ENCODE measurements at places on chromosomes 13 and 19. TPM values are rescaled to one million over a fixed set of nuclear protein-coding genes. Genes with fewer than 3 reads are reported as not detected.

DNA sequence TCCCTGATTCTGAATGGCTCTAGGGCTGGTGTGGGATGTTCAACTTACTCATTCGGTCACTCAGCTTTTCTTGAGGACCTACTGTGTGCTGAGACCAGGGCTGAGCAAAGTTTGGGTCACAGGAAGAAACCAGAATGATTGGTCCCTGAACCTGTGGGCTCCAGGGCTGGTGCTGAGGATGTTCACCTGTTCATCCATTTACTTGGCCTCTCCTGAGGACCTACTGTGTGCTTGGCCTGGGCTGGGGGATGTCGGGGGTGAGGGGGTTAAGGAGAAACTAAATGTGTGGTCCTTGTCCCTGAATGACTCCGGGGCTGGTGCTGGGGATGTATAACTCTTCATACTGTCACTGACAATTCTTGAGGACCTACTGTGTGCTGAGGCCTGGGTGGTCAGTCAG, 10.3 kb downstream of the ZNF835 start:
- H3K27me3 ChIP-seq = no peaks in the 10 kb centered on the region
- no peak overlapping the region for H3K4me3 ChIP-seq
- H3K36me3 ChIP-seq = no peaks in the 10 kb centered on the region
- DNase-seq = no peak
- H3K4me1 ChIP-seq = no peaks in the 10 kb centered on the region

DNA sequence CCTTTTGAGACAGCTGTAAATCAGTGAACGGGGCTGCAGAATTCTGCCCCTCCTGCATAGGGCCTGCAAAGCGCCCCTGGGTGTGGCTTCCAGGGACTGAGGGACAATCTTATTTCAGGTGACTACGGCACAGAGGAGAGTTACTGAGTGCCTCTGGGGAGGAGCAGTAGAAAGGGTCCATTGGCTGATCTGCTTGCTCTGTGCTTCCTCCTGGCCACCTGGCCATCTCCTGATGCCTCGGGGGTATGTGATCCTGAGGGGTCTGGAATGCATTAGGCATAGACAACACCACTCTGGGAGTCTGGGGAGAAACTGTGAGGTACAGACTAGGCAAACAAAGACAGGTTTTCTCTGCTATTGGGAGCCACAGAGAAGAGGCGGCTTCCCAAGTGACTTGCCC, 2.8 kb downstream of the KCTD15 start:
- H3K27me3 ChIP-seq = peaks cover 7% of the 10 kb centered on the region
- no peaks in the 10 kb centered on the region for H3K4me1 ChIP-seq
- no peak for DNase-seq
- no peak overlapping the region for H3K27ac ChIP-seq

DNA sequence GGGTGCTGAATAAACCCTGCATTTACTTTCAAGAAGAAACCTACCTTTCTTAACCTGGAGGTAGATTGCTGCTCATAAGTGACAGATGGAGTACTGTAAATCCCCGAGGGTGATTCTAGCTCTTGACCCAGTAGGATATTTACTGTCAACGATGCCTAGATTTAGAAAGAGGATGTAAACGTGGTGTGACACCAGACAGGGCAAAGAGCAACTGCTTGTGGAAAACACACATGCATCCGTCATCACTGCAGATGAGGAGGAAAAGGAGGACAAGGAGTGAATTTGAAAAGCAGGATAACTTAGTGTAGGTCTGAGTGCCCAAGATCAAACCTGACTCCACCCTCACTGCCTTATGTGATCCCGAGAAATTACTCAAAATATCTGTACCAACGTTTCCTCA, 9.8 kb upstream of the CLN5 start:
- H3K4me1 ChIP-seq = peaks cover 9% of the 10 kb centered on the region
- no peak overlapping the region for H3K27ac ChIP-seq
- peaks cover 47% of the 10 kb centered on the region for H3K27me3 ChIP-seq
- H3K4me3 ChIP-seq = no peak overlapping the region
- DNase-seq = no peak
- no peaks in the 10 kb centered on the region for H3K36me3 ChIP-seq

GRCh38 chr19:49389406-49389805, 1.4 kb downstream of the KASH5 start:
- peaks cover 5% of the 10 kb centered on the region for H3K27me3 ChIP-seq
- H3K27ac ChIP-seq = no peak overlapping the region
- DNase-seq = no peak
- H3K4me1 ChIP-seq = peaks cover 7% of the 10 kb centered on the region
- no peak overlapping the region for H3K4me3 ChIP-seq

DNA sequence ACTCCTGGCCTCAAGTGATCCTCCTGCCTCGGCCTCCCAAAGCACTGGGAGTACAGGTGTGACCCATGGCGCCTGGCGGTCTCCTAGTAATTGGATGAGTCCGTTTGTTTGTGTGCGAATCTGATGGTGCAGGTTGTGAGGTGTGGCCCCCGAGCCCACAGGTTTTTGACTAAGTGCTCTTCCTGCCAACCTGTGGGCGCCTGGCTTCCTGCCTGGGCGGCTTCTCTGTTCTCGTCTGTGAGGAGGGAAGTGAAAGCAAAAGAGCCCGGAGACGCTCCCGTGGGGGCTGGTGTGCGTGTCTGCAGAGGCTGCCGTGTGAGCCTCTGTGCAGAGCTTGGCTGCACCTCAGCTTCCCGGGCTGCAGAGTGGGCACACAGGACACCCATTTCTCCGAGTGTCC, 10.0 kb downstream of the ARHGAP45 start:
- H3K27ac ChIP-seq = peak overlapping the region; percentile 78
- H3K27me3 ChIP-seq = no peaks in the 10 kb centered on the region
- H3K36me3 ChIP-seq = peaks cover 79% of the 10 kb centered on the region
- peak; percentile 95 for DNase-seq

DNA sequence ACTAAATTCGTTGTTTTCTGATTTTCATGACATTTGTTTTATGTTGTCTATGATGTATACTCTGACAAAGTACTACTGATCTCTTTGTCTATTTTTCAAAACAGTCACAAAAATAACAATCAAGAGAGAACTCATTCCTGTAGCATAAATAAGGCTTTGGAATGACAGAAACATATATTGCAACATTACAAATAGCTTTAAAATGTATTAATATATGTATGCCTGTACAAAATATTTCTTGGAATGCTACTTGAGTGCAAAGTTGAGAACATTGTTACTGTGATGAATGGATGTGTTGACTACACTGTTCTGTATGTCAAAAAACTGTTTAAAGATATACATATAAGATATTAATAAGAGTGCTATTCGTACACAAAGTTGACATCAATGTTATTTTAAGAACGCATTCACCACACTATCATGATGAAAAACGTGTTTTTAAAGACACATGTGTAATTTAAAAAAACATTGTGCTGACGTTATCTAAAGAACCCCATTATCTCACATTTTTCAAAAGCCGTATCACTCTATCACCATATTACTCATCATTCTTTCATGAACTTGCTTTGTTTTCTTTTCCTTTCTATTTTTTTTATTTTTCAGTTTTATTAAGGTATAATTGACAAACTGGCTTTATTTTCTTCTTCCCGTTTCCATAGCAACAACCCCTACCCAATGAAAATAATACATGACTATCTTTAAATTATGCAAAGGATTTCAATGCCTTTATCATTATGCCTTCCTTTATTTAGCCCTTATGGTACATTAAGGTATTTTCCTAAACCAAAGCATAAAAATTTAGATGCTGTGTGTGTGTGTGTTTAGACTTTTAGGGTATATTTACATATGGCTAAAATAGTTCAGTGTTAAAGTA, 918.8 kb downstream of the SLITRK1 start:
- no peak overlapping the region for H3K27ac ChIP-seq
- no peak for DNase-seq
- H3K36me3 ChIP-seq = no peaks in the 10 kb centered on the region
- H3K4me3 ChIP-seq = no peak overlapping the region
- H3K27me3 ChIP-seq = no peaks in the 10 kb centered on the region
- no peaks in the 10 kb centered on the region for H3K4me1 ChIP-seq

- peaks cover 3% of the 10 kb centered on the region for H3K27me3 ChIP-seq
- no peaks in the 10 kb centered on the region for H3K36me3 ChIP-seq
- DNase-seq = no peak
These were observed 26.3 kb downstream of the BCAT2 start for GRCh38 chr19:48784527-48784926.

GRCh38 chr13:46171739-46172138, 10.2 kb downstream of the LCP1 start:
- no peak for DNase-seq
- peak overlapping the region; percentile 72 for H3K4me3 ChIP-seq
- H3K27me3 ChIP-seq = no peaks in the 10 kb centered on the region
- H3K27ac ChIP-seq = peak overlapping the region; percentile 94
- H3K36me3 ChIP-seq = peaks cover 82% of the 10 kb centered on the region
- peaks cover 91% of the 10 kb centered on the region for H3K4me1 ChIP-seq

- no peaks in the 10 kb centered on the region for H3K27me3 ChIP-seq
- H3K4me3 ChIP-seq = peak overlapping the region; percentile 92
- DNase-seq = no peak
- peaks cover 65% of the 10 kb centered on the region for H3K36me3 ChIP-seq
- H3K27ac ChIP-seq = peak overlapping the region; percentile 96
These were observed 772 bp downstream of the FAM174C start for GRCh38 chr19:1275976-1276627.

DNA sequence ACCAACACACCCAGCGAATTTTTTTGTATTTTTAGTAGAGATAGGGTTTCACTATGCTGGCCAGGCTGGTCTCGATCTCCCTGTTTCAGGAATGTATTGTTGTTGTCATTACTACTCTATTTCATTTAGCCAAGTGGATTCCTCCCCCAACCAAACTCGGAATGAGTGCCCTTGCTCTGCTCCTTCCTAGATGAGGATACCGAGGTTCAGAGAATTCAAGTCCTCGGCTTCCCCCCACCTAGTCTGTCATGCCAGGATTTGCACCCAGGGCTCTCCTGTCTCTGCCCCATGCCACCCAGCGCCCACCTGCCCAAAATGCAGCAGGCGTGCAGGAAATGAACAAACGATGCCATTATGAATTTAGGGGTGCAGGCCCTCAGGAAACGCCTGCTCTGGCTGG, 3.5 kb upstream of the SPACA4 start:
- H3K4me1 ChIP-seq = no peaks in the 10 kb centered on the region
- DNase-seq = no peak
- no peak overlapping the region for H3K27ac ChIP-seq
- no peaks in the 10 kb centered on the region for H3K27me3 ChIP-seq
- H3K36me3 ChIP-seq = no peaks in the 10 kb centered on the region
- H3K4me3 ChIP-seq = no peak overlapping the region

DNA sequence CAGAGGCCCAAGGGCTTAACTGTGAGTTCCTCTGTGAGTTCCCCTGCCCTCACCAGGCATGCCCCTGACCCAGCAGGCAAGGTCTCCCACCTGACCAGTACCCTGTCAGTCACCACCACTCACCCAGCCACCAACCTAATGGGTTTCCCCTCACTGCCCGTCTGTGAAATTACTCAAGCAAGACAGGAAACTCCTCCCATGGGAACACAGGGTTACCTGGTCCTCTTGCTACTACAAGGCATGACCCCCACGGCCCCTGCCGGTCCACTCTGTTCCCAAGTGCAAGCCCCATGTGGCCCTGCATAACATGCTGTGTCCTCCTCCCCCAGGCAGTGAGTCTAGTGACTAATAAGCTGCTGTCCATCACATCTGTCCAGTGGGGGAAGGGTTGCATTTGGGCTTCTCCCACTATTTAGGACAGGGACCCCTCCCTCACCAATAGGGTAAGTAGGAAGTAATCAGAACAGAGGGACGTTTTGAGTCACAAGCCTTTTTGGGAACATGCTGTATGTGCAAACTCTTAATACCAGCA, 8.0 kb upstream of the DHRS12 start:
- H3K4me3 ChIP-seq = no peak overlapping the region
- no peak overlapping the region for H3K27ac ChIP-seq
- H3K4me1 ChIP-seq = peaks cover 16% of the 10 kb centered on the region
- H3K27me3 ChIP-seq = peaks cover 7% of the 10 kb centered on the region

The ZNF83 gene
- total RNA-seq = 24.1 TPM

The TMEM238 gene
- total RNA-seq = 10.5 TPM

The FAM124A gene
- 0.64 TPM for total RNA-seq

The ABHD8 gene
- total RNA-seq = 10.9 TPM

The SELENOV gene
- not detected for total RNA-seq

The C13orf46 gene
- 0.27 TPM for total RNA-seq

The ZNF554 gene
- 2.4 TPM for total RNA-seq

The ADGRE1 gene
- 2.1 TPM for total RNA-seq
